ENCODE measurements at places on chromosomes 12 and 14.

DNA sequence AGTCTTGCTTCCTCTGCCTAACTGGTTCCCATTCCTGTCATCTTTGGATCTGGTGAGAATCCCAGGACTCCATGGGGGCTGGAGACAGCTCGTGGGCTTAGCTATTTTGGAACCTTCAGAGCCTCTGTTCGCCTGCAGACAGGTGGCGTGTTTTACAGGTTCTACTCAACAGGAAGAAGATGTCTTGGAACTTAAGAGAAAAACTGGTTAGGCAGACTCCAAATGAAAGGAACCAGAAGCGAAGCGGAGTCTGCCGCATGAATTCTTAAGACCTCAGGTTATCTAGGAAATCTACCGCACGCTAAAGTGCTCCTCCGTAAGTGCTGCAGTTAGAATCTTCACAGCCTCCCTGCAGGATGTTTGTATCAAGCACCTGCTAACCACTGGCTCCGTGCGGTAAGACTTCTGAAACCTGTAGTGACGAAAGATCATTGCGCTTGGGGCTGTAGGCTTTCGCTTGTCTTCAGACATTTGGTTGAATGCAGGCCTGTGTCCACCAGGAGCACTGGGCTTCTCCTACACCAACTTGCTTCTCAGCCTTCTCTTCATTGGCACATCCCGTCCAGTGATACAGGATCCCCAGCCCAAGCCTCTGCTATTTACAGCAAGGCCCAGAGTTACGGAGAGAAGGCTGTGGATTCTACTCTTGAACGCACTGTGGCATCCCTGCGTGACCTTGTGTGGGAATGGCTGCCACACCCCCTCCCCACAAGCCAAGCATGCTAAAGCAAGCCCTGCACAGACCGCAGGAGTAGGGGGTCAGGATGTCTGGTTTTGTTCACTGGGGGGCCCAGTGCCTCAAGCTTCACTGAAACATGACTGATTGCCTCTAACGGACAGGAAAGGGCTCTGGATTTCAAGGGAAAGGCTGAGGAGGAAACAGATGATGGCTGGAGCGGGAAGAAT lies 35.0 kb downstream of the ACADS start:
- no peak for DNase-seq

GRCh38 chr12:52278575-52279421 lies 4.4 kb downstream of the KRT86 start:
- peak; percentile 93 for DNase-seq

- DNase-seq: peak; percentile 26
Observed at GRCh38 chr12:98733667-98734350, 88.7 kb downstream of the APAF1 start.

DNA sequence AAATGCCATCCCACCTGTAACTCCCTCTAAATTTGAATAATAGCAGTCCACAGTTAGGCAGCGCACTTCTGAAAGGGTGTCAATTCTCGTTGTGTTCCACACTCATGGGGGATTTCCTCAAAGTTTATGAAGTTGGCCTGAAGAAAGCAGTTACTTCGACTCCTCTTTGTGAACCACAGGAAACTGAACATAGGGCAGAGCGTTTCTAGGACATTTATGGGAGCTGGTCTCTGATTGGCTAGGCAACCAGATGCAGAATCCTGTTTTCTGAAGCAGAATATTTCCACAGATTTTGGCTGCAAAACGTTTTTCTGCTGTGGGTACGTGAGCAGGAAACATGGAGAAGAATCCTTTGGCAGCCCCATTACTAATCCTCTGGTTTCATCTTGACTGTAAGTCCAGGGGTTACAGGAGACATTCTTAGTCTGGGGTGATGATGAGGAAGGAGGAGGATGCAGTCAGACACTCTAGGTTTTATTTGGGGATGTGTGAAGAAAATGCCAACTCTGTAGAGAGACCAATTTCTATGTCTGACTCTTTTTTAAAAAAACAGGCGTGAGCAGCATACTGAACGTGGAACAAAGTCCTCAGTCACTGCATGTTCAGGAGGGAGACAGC lies 431.5 kb upstream of the OR4E1 start:
- no peak for DNase-seq

- DNase-seq: no peak
Observed at GRCh38 chr12:46351138-46351537, 21.4 kb downstream of the SLC38A2 start.

- DNase-seq: no peak
Observed at GRCh38 chr12:68349220-68349621, 17.1 kb upstream of the MDM1 start.

- peak; percentile 95 for DNase-seq
Observed at GRCh38 chr12:69966409-69966808, 141.4 kb downstream of the MYRFL start.

DNA sequence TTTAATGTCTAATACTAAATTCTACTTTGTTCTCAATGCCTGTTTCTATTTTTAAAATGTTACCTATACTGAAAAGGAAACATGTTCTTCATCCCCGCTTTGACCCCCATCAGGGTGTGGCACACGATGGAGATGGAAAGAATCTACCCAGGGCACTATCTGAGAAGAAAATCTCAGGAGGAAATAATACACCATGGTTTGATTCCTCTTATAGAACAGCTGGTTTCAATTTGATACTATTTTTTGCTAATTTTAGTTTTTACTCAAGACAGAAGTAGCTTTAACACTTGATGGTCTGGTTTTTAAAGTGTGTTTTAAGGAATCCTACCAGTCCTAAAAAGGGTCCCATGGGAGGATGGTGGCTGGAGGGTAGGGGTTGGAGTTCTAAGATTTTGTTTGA lies 56.7 kb downstream of the PPM1H start:
- DNase-seq: no peak

GRCh38 chr14:105930572-105930971 lies 404.2 kb downstream of the TMEM121 start:
- no peak for DNase-seq

GRCh38 chr12:41514021-41514777 lies 326.1 kb downstream of the PDZRN4 start:
- DNase-seq: no peak

GRCh38 chr12:128258866-128259555 lies 8.0 kb upstream of the TMEM132C start:
- DNase-seq: peak; percentile 19

GRCh38 chr12:111330800-111331752 lies 37.8 kb downstream of the PHETA1 start:
- DNase-seq: peak; percentile 83

DNA sequence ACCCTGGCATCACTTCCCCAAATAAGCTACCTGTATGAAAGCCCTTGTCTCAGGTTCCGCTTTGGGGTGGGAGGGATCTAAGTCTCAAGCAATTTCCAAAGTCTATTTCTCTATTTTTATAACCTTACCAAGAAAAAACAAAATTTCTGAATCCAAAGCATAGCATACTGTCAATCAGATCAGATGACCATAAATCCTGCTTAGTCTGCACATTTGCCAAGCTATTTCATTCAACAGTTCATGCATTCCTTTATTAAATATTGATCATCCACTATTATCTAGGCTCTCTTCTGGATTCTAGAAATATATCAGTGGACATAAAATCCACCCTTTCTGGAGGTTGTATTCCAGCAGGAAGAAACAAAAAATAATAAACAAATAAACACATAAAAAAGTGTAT lies 263.5 kb upstream of the USP15 start:
- DNase-seq: no peak

- DNase-seq: peak; percentile 64
Observed at GRCh38 chr14:91573894-91574837, 64.1 kb upstream of the PPP4R3A start.

GRCh38 chr12:57160741-57161140 lies 13.3 kb upstream of the LRP1-AS start:
- no peak for DNase-seq

DNA sequence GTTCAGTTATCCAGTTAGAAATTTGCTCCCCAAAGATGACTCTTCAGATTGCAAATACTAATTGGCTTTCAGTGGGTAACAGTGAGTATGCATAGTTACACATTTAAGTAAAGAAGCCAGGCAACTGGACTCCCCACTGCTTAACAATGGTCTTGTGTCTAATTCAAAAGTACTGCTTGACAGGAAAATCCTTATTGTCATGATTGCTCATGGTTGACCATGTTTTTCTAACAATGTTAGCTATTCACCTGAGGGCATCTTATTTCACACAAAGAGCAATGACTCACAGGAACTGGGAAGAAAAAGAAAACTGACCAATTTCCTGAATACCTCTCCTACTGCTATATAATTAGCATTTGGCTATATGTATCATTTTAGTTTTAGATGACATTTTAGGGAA lies 33.7 kb upstream of the ALG10B start:
- peak; percentile 98 for DNase-seq

- peak; percentile 3 for DNase-seq
Observed at GRCh38 chr14:30840086-30840779, 34.1 kb upstream of the COCH start.

GRCh38 chr12:112577473-112578329 lies 159.0 kb downstream of the PTPN11 start:
- DNase-seq: no peak

GRCh38 chr14:23009483-23009938 lies 432 bp downstream of the C14orf93 start:
- no peak for DNase-seq

DNA sequence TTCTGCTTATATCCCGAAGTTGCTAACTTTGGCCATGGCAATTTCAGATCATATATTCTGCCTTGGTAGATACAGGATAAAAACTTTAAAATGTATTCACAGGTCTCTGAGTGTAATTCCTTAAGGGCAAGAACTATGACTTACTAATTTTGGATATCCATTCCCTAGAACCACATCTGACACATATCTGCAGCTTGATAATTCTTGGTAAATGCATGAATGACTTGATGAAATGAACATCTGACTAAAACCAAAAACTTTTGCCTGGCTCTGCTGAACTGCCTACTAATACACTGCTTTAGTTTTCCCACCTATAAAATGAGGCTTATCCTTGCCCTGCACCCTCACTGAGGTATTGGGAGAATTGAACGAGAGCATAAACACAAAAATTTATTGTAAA lies 32.2 kb downstream of the SLC25A21 start:
- DNase-seq: no peak

DNA sequence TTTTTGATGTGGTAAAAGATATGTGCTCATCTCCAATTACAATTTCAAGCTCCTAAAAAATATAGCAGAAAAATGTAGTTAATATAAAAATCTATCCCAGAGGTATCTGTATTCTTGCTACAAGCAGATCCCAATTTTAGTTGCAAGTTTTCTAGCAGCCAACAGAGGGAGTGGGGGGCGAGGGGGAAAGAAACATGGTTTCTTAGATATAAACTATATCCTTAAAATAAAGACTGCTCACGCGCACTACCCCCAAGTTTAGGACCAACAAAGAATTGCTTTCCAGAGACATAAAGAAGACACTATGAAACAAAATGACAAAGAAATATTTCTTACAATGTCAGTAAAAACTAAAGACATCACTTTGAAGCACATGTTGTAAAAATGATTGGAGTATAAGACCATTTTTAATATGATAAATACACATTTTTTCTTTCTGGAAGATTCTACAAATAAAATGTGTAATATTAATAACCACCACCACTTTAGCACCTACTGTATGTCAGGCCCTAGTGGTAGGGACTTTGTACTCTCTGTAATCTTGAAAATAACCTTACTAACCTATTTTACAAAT lies 5.4 kb downstream of the MAGOHB start:
- peak; percentile 25 for DNase-seq

GRCh38 chr12:32051511-32052211 lies 55.0 kb upstream of the BICD1 start:
- peak; percentile 95 for DNase-seq
